ENCODE measurements at places on chromosomes 1 and 21.

DNA sequence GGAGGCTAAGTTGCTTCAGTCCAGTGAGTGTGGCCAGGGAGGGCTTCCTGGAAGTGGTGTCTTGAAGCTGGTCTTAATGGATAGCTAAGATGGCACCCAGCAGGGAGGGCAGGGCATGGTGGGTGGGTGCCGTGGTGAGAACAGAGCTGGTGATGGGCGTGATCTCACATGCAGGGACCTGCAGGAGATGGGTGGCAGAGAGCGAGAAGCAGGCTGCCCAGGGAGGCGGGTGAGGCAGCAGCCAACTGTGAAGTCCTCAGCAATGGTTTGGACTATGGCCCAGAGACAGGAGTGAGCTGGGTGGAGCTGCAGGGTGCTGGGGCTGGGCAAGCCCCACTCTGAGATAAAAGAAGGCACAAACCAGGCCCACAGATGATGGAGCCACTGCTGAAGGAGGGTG, 50.7 kb downstream of the UMODL1 start:
- DNase-seq = no peak

- DNase-seq = no peak
Observed at GRCh38 chr1:108511764-108512163, 48.1 kb upstream of the EEIG2 start.

DNA sequence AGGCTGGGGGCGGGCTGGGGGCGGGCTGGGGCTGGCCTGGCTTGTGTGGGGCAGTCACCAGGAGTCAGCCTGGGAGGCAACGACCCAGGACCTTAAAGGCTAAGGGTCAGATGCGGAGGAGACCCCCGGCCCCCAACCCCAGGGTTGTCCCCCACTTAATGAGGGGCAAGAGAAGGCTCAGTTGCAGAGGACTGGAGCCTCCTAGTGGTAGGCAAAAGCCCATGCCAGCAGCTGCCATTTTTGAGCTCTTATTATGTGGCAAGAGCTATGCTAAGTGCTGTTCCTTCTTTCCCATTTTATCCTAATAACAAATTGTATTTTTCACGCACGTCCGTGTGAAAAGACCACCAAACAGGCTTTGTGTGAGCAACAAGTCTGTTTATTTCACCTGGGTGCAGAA, 8.0 kb downstream of the KIAA1614 start:
- no peak for DNase-seq

DNA sequence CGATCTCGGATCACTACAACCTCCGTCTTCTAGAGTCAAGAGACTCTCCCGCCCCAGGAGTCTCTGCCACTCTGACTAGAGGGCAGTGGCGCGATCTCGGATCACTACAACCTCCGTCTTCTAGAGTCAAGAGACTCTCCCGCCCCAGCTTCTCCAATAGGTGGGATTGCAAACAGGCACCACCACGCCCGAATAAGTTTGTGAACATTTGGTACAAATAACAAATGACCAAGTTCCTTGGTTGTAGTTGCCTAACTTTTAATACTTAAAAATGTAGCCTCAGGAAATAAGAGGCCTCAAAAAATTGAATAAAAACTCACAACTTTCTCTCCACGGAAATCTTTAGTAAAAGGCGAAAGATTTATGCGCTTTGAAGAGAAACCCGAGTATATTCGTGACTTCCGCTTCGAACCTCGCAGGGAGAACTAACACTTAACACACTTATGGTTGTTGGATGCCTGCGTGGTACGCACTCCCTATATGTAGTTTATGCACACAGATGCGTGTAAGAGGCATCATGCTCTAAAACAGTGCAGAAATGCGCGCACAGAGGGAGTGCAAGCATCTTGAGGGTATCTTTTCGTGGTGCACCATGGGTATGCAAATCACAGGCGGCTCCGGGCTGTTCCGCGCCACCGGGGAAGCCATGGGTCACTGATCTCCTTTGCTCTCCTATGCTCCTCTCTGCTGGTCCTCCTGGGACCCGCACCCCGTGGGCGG, 11.4 kb downstream of the BTBD19 start:
- DNase-seq = no peak

- no peak for DNase-seq
Observed at GRCh38 chr21:28133116-28133515, 859.6 kb downstream of the LTN1 start.

DNA sequence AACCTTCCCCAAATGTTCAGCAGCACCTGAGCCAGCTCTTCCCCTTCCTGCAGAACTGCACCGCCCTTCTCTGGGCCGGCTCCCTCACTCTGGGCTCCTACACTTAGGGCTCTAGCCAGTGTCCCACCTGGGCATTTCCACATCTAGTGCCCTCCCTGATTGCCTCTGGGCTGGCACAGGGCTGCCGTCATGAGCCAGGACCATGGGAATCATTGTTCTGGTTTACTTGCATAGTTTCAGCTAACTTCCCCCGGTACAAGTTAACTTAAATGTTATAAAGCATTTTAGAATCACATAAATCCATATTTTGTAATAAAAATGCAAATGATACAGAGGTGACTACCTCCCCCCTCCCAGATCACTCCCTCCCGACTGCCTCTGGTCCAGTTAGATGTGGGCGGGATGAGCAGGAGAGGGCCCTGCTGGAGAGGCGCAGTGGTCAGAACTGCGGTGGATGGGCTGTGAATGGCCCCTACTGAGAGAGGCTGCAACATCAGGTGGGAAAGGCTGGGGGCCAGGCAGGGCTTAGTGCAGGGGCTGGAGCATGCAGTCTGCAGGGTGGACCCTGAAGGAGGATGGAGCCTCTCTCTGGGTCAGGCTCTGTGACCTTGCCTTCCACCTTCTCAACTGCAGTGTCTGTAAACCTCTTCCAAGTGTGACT, 371.4 kb upstream of the C1orf174 start:
- DNase-seq = no peak
